NCI-H1417 treated with DMSO at 0.1 percent for 48 hours (cell line): ENCODE measurements at places on chromosomes 13 and 19.

GRCh38 chr19:42345191-42345812, 19.9 kb downstream of the MEGF8 start:
- DNase-seq, result no peak

- no peak for DNase-seq
Measured at GRCh38 chr19:15047680-15048079, 1.6 kb upstream of the CASP14 start.

DNA sequence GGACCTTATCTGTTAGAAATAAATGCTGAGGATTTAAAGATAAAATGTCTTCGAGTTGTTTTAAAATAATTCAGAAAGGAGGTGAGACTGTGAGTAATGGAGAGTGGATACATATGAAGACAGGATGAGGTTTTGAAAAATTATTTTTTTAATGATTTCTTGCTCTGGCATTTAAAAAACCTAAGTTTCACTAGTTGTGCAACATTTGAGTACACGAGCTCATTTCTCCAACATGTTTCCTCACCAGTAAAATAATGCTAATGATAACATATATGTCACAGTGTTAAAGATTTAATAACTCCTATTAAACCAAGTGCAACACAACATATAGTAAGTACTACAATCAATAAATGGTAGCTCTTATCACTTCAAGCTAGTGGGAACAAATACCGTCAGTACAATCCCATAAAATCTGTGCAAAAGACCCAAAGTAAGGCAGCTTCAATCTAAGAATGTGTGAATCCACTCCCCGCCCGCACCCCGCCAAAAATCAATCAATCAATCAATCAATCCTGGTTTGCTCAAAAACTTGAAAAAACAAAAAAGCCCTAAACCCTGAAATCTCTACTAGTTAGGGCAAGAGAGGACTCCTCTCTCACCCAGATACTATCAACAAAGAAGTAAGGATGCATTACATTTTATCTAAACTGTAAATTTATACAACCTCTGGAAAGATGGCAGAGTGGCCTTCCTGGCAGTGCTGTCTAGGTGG, 1.3 kb downstream of the ALG5 start:
- DNase-seq, result no peak

DNA sequence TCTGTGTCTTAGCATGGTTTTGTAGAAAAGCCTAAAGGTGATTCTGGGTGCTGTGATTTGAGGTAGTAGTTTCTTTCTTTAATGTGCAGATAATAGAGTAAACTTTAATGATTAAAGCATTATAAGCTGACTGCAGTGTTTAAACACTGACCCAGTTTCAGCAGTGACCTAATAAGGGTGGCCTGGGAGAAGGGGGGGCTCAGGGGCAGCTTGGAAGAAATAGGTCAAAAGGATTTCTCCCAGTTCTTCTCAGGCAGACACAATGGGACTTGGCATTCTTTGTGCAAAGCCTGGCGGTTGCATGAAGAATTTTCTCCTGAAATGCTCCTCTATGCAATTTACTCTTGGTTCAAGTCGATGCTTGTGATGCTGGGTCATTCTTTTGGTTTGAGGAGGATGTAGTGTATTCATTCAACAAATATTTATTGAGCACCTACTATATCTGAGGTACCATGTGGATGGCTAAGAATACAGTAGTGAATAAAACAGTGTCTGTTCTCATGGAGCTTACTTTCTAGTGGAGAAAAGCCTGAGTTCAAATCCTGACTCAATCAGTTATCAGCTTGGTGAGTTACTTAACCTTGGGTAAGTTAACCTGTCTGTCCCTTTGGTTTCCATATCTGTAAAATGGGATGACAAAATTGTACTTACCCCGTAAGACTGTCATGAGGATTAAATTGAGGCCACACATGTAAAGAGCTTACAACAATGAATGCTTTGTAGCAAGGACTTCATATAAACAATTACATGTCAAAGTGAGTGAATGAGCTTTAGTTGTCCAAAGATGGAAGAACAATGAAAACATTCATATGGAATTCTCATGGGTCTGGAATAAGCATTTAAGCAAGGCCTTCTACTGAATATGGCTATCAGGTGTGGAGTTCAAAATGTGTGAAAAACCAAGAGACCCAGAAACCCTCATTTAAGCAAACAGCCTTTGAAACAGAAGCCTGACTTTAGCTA, 210.2 kb downstream of the KCNRG start:
- DNase-seq, result no peak
